ENCODE measurements at places on chromosomes 5 and 9.
A peak's percentile ranks its signal among the peaks of the same experiment; 100 is the strongest.

- no peak for DNase-seq
Measured at GRCh38 chr5:96050273-96050880, 88.7 kb upstream of the ELL2 start.

DNA sequence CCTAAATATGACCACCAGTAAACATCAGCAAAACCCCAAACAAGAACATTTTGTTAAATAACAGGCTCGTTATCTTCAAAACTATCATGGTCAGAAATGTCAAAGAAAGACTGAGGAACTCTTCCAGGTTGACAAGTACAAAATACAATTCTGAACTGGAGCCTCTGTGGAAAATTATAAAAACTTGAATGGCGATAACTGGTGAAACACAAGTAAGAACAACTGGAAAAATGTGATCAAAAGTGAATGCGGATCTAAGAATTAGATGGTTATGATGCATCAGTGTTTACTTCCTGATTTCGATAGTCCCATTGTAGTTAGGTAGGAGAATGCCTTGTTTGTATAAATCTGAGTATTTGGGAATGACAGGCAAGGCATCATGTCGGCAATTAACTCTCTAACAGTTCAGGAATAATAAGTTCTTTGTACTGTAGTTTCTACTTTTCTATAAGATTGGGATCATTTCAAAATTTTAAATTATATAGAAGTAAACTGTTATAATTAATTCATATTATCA lies 740.2 kb upstream of the DMAC1 start:
- no peak for DNase-seq

DNA sequence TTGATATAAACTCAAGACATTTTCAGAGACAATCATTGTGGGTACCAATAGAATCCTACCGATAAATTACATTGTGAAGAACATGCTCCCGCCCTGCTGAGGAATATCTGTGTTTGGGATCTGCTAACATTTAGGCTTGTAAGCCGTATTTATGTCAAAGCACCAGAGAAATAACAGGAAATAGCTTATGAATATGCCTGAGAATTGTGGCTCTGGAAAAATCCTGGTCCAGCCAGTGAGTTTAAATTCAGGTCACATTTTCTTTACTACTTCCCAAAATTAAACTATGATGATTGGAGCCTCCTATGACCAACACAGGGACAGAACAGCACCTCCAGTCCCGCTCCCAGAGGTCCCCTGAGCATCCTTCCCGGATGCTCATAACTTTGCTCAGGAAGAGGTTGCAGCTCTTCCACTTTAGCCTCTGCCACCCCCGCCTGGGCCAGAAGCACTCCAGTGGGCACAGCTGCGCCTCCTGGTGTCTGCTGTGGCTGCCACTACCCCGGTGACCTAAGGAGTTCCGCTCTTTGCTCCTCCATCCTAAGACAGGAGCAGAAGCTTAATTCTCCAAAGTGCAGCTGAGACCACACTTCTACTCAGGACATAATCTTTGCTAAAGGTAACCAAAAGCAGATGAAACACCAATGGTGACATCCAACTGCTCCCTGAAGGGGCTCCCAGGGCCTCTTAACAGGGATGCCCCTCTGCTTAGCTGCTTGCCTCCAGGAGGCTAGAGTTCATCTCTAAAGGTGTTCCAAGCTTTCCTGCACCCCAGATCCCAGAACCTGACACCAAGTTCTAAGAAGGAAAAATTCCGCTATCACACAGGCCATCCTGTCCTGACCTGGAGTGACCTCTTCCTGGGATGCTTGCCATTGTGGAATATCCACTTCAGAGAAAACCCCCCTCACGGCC lies 58.8 kb downstream of the SLC1A1 start:
- peak; percentile 73 for DNase-seq

DNA sequence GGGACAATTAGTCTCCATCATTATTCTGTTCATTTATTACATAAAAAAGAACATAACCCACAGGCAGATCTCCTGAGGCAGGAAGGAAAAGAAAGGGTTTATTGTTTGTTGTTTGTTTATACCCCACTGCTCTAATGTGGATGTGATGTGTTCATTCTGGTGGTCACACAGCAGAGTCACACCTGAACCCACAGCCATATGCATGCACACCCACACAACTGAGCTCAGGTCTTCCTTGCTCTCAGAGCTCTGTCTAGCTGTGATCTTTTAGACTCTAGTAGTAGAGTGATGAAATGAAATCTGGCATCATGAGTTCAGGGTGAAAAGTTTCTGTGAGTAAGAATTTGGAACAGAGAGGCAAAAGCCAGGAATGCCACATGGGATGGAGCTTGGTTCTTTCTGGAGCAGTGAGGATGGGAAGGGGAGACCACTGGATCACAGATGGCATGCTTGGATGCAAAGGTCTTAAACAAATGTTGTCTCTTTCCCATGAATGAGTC lies 227.0 kb downstream of the PAPPA start:
- DNase-seq: no peak

GRCh38 chr9:122095010-122095767 lies 2.1 kb upstream of the TTLL11 start:
- DNase-seq: peak; percentile 68

DNA sequence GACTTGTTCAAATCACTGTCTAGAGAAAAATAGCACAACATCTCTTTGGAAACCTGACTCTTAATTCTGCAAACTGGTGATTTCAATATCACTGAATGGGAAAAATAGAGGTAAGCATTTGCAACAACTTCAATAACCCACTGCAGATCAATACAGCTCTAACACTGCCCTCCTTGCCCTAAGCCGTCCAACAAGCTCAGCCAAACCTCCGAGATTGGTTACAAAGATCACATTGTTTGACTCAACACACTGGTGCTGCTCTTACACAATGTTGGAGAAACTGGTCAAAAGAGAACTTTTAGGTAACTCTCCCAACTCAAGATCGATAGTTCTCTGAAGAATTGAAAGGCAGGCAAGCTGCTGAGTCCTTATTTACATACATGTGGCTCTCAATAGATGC lies 150.4 kb downstream of the SPOCK1 start:
- no peak for DNase-seq
